Aorta (tissue), 5 donors: ENCODE measurements at places on chromosomes 1 and 21. TPM values are rescaled to one million over a fixed set of nuclear protein-coding genes. Genes with fewer than 3 reads are reported as not detected.

DNA sequence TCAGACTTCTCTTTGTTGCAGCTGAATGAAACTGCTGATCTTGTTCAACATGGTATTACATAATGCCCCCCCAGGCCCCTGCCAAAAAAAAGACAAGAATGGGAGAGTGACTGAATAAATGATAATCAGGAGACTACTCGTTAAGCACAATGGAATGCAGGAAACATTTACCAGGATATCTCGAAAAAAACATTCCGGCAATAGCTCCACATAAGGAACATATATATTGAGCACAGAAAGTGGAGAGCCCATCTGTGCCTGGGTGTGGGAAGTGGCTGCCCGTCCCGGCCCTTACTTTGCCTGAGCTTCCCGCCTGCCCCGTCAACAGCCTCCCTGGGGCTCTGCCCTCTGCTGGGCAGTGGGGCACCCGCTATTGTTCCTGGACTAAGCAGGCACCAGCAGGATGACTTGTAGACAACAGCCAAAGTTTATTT, 13.3 kb downstream of the TRIM11 start:
- no peak for DNase-seq

DNA sequence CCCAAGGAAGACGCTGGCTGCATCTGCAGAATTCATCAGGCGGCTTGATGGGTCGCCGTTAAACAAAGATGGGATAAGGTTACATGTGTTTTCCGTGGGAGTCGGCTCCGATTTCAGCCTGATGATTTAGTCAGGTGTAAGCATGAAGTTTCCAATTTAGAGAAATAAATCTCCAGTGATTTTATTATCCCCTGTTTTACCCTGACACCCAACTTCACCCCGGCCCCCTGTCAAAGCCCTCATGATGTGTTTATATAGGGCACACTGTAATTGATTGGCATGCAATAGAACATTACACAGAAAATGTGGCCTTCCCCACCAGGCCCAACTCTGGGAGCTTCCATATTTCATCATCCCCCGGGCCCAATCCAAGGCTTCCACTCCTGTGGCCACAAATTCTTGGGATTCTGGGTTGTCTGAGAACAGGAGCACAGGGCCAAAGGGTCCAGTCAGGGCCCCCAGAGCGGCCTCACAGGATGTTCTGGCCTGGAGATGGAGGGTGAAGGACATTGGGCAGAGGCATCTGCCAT, 72.5 kb downstream of the FOXD2 start:
- no peak for DNase-seq

DNA sequence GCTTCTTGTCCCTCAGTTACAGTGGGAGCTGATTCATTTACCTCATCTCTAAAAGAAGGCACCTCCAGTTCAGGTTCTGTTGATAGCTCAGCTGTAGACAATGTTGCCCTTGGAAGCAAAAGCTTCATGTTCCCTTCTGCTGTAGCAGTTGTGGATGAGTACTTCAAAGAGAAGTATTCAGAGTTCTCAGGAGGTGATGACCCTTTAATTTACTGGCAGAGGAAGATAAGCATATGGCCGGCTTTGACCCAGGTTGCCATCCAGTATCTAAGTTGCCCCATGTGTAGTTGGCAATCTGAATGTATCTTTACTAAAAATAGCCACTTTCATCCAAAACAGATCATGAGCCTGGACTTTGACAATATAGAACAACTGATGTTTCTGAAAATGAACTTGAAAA, 4.5 kb downstream of the ZBED6 start:
- no peak for DNase-seq

- DNase-seq, result no peak
These were observed 11.6 kb downstream of the OBSCN start for GRCh38 chr1:228219245-228219961.

DNA sequence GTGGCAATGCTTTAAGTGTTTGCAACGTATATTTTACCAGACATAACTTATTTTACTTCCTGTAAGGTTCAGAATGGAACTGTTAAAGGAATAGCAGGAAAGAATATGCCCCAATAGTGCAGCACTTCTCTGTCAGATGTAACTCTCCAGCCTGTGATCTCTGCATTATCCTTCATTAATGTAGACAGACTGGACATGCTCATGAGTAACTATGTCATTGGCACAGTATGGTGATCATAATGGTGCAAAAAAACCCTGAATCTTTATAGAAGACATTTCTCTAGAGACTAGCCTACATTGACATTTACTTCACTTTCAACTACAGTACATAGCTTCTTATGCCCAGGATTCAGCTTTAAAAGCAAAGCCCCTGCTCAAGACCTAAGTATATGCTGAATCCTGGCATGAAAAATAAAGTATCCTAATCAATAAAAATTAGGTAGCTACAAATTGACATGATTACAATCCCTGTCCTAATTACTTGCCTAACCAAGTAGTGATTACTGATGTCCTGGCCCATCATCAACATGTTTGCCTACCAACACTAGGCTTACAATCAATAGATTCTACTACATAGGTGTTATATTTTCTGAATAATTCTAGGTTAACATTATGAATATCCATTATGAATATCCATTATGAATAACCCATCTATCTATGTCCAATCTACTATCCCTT, 13.9 kb downstream of the COX20 start:
- DNase-seq, result no peak

GRCh38 chr1:16013220-16013907, 4.5 kb downstream of the HSPB7 start:
- DNase-seq, result peak; percentile 89

- DNase-seq, result no peak
These were observed 113.8 kb downstream of the UBR4 start for GRCh38 chr1:19096036-19096833.

DNA sequence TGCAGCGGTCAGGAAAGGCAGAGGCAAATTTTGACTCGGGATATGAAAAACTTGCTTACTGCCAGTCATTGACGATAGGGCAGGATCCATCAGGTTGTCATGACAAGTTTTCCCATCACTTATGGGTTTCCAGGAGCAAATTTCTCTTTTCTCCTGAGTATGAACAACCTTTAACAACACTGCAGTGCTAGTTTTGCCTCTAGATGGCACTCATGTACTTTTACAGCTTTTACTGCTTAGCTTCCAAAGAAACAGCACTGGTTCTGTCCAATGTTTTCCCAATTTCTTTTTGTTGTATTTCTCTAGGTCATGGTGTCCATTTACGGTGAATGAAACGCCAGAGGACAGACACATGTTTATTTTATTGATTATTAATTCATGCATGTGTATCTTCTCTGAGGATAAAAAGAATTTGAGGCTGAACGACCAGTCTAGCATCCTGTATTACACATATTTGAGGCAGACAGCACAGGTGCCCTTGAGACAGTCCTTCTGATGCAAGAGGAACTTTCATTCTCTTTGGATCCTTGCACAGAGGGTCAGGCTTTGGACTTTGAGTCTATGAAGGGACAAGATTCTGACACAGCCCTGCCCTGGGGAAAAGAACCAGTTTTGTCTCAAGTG, 112.3 kb upstream of the TRABD2B start:
- no peak for DNase-seq

DNA sequence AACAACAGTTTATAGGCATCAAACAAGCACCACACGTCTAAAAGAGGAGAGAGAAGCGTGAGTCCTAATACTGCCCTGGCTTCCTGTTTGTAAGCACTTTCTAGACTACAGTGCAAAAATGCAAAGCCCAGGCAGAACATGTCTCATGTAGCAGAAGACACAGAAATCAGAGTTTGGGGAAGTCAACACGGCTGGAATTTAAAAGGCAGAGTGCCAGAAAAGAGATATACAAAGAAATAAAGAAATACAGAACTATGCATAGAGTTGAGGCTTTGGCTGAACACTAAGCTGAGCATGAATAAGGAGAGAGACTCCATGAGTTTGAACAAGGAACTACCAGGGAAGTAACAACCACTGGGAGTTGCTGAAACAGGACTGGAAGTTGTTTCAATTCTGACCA, 566.6 kb upstream of the NR5A2 start:
- DNase-seq, result no peak

GRCh38 chr1:99371413-99371812, 107.1 kb downstream of the PLPPR4 start:
- no peak for DNase-seq

- no peak for DNase-seq
These were observed 92.7 kb downstream of the MAB21L3 start for GRCh38 chr1:116203920-116204319.

GRCh38 chr1:9331016-9331415, 38.3 kb downstream of the SPSB1 start:
- no peak for DNase-seq

DNA sequence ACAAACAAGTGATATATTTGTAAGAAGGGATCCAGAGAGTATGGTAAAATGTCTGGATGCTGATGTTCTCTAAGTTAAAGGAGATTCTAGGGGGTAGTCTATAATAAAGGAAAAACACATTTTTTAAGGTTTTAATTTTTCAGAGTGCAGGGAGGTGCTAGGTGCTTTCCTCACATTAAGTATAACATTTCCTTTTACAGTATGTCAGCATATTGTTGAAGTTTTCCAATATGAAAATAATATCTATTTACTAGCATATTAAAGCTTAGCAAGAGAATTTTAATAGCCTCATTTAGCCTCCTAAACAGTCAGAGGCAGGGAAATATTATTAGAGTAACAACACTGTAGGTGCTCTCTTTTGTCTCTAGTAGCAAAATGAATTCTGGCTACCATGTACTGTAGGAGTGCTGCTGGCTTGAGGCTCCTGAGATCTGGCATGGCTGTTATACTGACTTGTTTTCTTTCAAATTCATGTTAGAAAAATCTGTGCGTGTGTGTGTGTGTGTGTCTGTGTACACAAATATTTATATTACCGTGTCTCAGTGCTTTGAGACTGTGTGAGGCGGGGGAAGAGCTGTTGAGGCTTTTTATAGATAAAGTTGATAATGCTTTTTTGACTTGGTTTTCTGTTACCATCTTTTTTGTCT, 71.0 kb downstream of the POU2F1 start:
- DNase-seq, result no peak

C1QC gene
- 230 TPM for polyA plus RNA-seq

TDRD10 gene
- polyA plus RNA-seq, result 1.1 TPM

RHBDL2 gene
- not detected for polyA plus RNA-seq
